ENCODE measurements at places on chromosomes 16 and 17. TPM values are rescaled to one million over a fixed set of nuclear protein-coding genes. Genes with fewer than 3 reads are reported as not detected.

CD300A gene
- 1.2 TPM for polyA plus RNA-seq

TERB1 gene
- polyA plus RNA-seq, result not detected

AKTIP gene
- polyA plus RNA-seq, result 48.2 TPM

TBC1D28 gene
- not detected for polyA plus RNA-seq

BPTF gene
- polyA plus RNA-seq, result 58.3 TPM

CHST4 gene
- not detected for polyA plus RNA-seq

INCA1 gene
- 5.0 TPM for polyA plus RNA-seq

C16orf96 gene
- 0.73 TPM for polyA plus RNA-seq

CAVIN1 gene
- polyA plus RNA-seq, result 242 TPM

MYH2 gene
- 74.3 TPM for polyA plus RNA-seq

ASPSCR1 gene
- 22.2 TPM for polyA plus RNA-seq

GRAP gene
- 1.9 TPM for polyA plus RNA-seq

CCL4 gene
- polyA plus RNA-seq, result 0.76 TPM

FBXL16 gene
- 0.34 TPM for polyA plus RNA-seq

GRCh38 chr17:19013806-19014627 is 9.5 kb upstream of the FAM83G start:
- DNase-seq, result no peak

DNA sequence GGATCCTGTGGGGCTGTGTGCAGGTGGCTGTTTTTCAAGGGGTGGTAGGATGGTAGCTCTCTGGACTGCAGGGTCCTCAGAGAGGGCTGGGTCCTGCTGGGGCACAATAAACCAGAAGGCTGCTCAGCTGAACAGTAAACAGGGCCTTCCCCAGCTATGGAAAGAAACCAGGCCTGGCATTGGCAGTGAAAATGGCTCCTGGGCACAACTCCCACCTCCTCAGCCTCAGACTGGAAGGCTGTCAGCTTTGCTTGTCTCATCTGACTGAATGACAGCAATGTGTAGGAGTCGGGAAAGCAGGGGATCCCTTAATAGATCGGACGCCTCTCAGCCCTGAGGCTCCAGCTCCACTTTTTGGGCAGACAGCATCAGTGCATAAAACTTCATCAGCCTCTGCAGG is 59.8 kb upstream of the NLRP1 start:
- DNase-seq, result no peak

DNA sequence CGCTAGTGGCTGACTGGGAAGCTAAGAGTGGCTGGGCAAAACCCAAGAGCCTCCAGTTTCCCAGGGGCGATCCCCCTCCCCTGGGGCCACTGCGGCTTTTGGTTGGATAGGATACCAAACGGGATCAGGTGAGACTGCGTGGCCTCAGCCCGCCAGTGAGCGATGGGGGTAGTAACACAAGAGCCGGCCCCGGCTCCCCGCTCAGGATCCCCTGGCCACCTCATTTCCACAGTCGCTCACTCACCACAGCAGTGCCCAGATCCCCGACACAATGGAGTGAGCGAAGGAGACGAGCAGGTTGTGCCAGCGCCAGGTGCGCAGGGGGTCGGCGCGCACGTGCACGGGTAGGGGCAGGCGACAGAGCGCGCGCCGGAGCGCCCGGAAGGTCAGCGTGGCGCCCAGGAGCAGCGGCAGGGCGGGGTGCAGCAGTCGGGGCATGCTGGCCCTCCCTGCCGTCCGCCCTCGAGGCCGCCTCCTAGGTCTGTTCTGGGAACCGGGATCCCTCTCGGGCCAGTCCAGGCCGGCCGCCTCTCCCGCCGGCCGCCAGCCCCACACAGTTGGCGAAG is 290 bp downstream of the TLCD1 start:
- no peak for DNase-seq

DNA sequence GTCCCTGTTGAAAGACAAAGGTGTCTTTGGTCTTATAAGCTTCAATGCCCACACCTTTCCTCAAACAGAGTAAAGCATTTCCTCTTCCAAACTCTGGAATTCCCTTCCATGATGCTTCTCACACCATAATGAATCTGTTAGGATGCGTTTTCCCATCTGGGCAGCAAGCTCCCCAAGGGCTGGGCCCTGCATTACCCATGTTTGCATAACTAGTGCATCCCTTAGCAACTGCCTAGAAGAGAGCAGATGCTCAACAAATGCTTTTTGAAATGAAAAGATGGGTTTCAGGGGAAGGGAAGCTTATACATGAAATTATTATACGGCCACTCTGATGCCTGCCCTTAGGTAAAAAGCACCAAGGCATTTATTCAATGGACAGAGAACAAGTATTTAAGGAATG is 124.5 kb upstream of the CCL2 start:
- DNase-seq, result no peak

DNA sequence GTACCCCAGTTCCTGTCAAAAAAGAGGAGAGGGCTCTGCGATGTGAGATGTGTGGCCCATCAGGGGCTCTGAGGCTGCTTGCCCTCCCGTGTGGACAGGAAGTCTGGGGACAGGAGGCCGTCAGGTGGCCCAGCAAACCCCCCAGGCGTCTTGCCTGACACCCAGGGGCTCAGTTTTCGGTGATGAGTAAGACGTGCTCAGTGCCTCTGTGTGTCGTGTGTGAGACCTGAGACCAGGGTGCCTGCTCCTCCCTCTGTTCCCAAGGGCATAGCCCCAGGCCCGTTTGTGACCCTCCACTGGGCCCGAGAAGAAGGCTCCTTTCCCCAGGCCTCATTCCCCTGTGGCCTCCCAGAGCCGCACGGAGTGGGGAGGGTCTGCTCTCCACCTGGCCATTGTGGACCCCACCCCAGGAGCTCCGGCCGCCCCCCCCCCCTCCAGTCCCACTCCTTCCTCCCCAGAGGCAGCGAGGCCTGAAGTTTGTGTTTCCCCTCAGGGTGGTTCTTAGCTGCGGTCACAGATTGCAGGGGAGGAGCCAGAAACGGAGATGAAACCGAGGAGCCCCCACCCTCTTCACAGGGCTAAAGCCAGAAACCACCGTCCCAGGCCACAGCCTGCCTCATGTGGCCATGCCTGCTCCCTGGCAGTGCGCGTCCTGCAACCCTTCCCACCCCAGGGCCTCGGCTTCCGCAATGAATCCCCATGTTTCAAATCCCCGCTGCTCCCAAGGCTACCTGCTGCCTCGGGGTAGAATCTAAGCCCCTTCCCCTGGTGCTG is 4.9 kb upstream of the ACTG1 start:
- no peak for DNase-seq

GRCh38 chr16:54630284-54630967 is 300.2 kb upstream of the IRX5 start:
- DNase-seq, result no peak

- no peak for DNase-seq
Measured at GRCh38 chr17:50123649-50124349, 6.2 kb downstream of the SAMD14 start.

DNA sequence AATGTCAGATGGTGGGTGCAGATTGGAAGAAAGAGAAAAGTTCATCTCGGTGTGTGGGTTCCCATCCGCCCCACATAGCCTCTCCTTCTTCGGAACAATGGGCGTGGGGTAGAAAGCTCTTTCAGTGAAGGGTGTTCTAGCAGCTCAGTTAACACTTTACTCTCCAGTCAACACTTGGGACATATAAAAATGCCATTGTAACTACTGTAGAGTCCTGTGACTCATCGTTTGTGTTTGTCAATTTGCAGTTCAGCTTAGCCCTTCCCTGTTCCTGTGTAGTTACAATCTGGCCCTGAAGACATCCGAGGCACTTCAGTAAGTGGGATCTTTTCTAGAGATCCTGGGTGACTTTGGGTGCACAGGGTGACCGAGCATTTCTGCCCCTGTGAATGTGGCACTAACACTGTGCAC is 11.5 kb upstream of the CLEC18C start:
- no peak for DNase-seq

GRCh38 chr16:54277845-54278703 is 8.5 kb downstream of the IRX3 start:
- no peak for DNase-seq

GRCh38 chr17:78997231-78997741 is 12.3 kb downstream of the CANT1 start:
- no peak for DNase-seq

- DNase-seq, result no peak
Measured at GRCh38 chr16:86833136-86833535, 254.8 kb downstream of the FOXL1 start.

- no peak for DNase-seq
Measured at GRCh38 chr17:57370037-57370581, 113.8 kb downstream of the MSI2 start.

DNA sequence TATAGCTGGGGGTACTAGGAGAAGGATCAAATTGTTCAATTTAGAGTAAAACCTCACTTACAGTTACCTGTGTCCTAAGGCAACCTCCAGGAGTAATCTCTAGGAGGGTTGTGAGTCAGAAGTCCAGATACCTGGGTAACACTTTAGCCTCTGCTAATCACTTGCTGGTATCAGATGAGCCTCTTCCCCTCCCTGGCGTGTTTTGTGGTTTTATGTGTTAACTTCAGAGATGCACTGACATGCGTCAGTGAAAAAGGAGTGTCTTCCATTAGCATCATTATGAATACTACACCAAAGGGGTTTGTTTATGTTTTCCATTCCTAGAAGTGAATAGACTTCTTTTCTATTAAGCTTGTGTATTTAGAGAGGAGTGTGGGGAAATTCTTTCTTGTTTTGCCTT is 208.2 kb downstream of the FTO start:
- DNase-seq, result no peak

DNA sequence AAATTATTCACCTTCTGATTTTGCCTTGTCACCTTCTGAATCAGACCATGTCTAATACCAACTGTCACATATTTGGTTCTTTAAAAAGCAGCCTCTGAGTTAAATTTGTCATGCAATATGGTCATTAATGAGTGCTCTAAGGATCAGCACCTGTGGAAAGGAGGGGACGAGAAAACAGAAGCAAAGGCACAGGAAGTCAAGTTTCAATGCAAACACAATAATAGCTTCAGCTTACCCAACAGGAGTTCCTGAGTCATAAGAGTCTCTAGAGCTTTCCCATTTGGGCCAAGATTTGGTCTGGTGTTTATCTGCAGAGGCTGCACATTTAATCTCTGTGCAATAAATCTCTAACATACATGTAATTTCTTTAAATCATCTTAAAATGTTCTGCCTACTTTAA is 889.8 kb downstream of the CDH8 start:
- no peak for DNase-seq

- peak; percentile 2 for DNase-seq
Measured at GRCh38 chr16:59593194-59593661, 859.1 kb upstream of the GOT2 start.

GRCh38 chr16:57818377-57819064 is 16.2 kb upstream of the KIFC3 start:
- DNase-seq, result no peak

DNA sequence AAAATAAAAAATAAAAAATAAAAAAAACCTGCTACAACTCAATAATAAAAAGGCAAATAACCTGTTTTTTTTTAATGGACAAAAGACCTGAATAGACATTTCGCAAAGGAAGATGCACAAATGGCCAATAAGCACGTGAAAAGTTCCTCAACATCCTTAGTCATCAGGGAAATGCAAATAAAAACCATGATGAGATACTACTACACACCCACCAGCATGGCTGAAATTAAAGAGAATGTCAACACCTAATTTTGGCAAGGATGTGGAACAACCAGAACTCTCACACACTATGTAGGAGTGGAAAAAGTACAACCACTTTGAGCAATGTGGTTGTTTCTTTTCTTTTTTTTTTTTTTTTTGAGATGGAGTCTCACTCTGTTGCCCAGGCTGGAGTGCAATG is 24.6 kb downstream of the COG7 start:
- DNase-seq, result no peak

GRCh38 chr17:50273654-50274040 is 619 bp upstream of the TMEM92 start:
- DNase-seq, result no peak

DNA sequence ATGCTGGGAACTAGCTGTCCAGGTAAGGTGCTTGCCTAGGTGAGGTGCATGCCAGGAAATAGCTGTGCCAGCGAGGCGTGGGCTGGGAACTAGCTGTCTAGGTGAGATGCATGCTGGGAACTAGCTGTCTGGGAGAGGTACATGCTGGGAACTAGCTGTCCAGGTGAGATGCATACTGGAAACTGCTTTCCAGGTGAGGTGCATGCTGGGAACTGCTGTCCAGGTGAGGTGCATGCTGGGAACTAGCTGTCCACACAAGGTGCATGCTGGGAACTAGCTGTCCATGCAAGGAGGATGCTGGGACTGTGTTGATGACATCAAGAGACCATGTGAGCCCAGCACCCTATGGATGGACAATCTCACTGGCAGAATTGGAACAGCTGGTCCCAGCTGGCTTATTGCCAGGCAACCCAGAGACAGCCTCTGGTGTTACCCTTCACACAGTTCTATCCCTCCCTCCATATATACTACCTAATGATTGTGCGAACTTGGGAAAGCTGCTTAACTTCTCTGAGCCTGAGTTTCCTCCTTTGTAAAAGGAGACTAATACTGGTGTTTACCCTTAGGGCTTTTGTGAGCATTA is 479.9 kb upstream of the RBFOX1 start:
- DNase-seq, result no peak

DNA sequence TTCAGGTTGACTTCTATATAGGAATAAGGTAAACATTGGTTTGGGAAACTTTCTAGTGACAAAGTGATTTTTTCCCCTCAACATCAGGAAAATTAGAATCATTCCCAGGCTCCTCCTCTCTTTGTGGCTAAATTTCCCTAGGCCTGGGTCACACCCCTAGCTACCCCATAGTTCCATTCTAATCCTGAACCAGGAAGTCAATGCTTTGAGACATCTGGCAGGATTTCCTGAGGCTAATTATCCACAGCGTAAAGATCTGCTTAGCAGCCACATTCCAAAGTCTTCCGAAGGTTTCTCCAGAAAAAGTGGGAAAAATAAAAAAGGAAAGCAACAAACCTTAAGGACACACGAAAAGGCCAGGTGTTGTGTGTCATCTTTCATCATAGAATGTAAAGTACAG is 60.3 kb upstream of the CORO6 start:
- DNase-seq, result no peak

GRCh38 chr16:84234321-84235241 is 5.2 kb downstream of the KCNG4 start:
- DNase-seq, result no peak

GRCh38 chr17:7294614-7295153 is at the start of gene YBX2:
TSS of gene YBX2 (minus strand) at chr17:7294639. CDS start at chr17:7294500, 139 bp downstream.
- DNase-seq, result no peak

GRCh38 chr17:65062171-65062915 is 5.8 kb upstream of the GNA13 start:
- no peak for DNase-seq

DNA sequence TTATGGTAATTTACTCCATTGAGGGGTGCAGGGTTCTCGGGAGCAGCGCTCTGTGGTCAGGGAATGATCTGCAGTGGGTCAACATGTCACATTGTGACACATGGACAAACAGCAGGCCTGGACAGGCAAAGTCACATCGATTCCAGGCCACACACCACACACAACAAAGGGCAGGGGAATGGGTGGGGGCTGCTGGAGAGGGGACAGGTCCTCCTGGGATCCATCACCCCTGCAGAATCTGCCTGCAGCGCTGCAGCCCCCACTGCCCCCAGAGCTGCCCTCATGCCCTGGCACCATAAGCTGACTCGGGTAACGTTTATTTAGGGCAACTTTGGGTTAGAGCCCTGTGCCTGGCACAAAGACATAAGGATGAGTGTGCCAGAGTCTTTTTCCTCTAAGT is 9.1 kb downstream of the PEMT start:
- DNase-seq, result no peak

- DNase-seq, result no peak
Measured at GRCh38 chr17:15319452-15320010, 21.9 kb downstream of the TEKT3 start.

Data from forelimb muscle (tissue), 1 donor.